ENCODE measurements at places on chromosomes 5 and 9. TPM values are rescaled to one million over a fixed set of nuclear protein-coding genes. Genes with fewer than 3 reads are reported as not detected.

CLIC3 gene
- 13.3 TPM for total RNA-seq

PCDHGB2 gene
- total RNA-seq, result 0.88 TPM

MAN1B1 gene
- 63.2 TPM for total RNA-seq

FRRS1L gene
- not detected for total RNA-seq

SH2D3C gene
- total RNA-seq, result 67.1 TPM

PRLR gene
- total RNA-seq, result not detected

CEMIP2 gene
- total RNA-seq, result 54.1 TPM

GABBR2 gene
- total RNA-seq, result not detected

GPR151 gene
- total RNA-seq, result not detected

KDM3B gene
- 70.8 TPM for total RNA-seq

FBXO10 gene
- 1.6 TPM for total RNA-seq

SAXO1 gene
- 0.42 TPM for total RNA-seq

GDA gene
- total RNA-seq, result not detected

CDC20B gene
- total RNA-seq, result 0.28 TPM

CNOT6 gene
- 37.5 TPM for total RNA-seq

EGFL7 gene
- total RNA-seq, result 1.00 TPM

FAM153A gene
- total RNA-seq, result 42.0 TPM

XRCC4 gene
- 9.3 TPM for total RNA-seq

GPR150 gene
- 1.0 TPM for total RNA-seq

AGXT2 gene
- not detected for total RNA-seq

SH3PXD2B gene
- total RNA-seq, result 0.42 TPM

PCDHGA6 gene
- 0.28 TPM for total RNA-seq

HTR4 gene
- not detected for total RNA-seq

SPATA31C1 gene
- not detected for total RNA-seq

OTULINL gene
- total RNA-seq, result 67.7 TPM

FOXI1 gene
- total RNA-seq, result not detected

PCDHB13 gene
- total RNA-seq, result not detected

CDH10 gene
- total RNA-seq, result not detected

ANKRD34B gene
- total RNA-seq, result not detected

APBA1 gene
- 0.11 TPM for total RNA-seq

AFAP1L1 gene
- 0.17 TPM for total RNA-seq

POLR3G gene
- total RNA-seq, result 3.7 TPM

CCDC152 gene
- total RNA-seq, result 10.3 TPM

Measured in activated naive CD8-positive, alpha-beta T cell treated with anti-CD3 and anti-CD28 coated beads, Interleukin-2, amount 10 ng/mL, durations not matched to agents 7 days and 5 days (primary cell).